ENCODE measurements at places on chromosomes 2 and 18.

DNA sequence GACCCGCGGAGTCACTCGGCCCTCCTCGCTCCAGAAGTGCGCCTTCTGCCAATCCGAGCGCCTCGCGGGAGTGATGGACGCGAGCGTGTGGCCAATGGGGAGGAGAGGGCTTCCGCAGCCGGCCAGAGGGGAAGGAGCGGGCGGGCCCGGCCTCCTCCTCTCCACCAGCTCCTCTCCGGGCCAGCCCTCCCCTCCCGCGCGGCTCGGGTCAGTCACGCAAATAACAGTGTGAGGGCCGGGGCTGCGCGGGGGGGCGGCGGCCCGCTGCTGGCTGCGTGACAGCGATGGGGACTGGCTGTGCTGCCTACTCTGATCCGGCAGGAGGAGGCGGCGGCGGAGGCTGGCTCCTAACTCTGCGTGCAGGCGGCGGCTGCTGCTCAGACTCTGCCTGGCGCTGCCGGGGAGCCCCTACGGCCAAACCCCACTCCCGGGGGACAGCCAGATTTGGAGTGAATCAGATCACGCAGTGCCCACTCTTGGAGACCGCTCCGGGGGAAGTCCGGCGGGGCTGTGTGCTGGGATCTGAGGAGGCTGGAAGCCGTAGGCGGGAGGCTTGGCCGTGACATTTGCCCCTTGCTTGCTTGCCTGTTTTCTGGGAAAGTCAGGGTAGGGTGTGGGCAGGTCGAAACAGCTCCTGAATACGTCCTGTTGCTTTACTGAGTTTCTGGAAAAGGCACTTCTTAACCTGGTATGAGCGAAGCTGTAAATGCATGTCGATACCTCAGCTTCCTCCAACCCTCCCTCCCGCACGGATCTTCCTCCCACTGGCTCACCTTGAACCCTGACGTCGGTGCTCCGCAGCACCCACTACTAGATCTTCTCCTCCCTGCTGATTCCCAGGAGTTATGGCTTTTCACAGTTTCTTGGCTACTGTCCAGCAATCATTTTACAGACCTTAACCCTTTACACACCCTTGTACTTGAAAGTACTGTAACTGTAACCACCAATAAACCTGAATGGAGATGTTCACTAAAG is 97.9 kb upstream of the SERTAD2 start:
- no peak for DNase-seq

- no peak for DNase-seq
Observed at GRCh38 chr2:158923180-158923594, 45.3 kb upstream of the TANC1 start.

- DNase-seq = no peak
Observed at GRCh38 chr2:128783193-128783671, 464.6 kb upstream of the HS6ST1 start.

DNA sequence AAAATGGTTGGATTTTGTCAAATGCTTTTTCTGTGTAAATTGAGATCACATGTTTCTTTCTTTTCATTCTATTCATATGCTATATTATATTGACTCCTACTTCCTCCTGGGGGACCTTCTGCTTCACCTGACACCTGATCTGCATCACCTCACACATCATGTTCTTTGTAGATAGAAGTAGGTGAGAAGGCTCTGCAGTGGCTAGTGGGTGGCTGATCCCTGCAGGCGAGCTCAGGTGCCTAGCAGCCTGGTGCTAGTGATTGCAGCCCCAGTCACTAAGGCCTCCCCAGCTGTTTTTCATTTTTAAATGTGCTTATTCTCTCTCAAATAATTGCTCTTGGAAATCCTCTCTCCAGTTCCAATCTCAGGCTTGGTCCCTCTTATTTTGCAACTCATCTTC is 33.6 kb downstream of the MC4R start:
- DNase-seq = no peak

GRCh38 chr2:119549241-119549640 is 5.0 kb downstream of the CFAP221 start:
- no peak for DNase-seq

DNA sequence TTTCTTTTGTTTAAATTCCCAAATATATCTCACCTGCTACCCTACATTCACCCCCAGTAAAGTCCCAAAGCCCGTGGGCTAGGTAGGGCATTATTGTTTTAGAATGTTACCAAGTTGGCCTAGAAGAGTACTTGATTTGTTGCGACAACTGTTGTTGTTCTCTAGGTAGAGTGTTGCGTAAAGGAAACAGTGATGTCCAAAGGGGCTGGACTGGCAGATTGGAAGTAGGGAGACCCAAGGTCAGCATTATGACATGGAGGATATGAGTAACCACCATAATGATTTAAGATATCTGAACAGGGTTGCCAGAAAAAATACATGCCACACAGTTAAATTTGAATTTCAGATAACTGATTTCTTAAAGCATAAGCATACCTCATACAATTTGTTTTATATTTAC is 39.2 kb downstream of the SCN1A start:
- no peak for DNase-seq

- no peak for DNase-seq
Observed at GRCh38 chr2:61722318-61722717, 131.5 kb downstream of the FAM161A start.

GRCh38 chr18:79047556-79048244 is 21.5 kb upstream of the ATP9B start:
- no peak for DNase-seq

- no peak for DNase-seq
Observed at GRCh38 chr2:96800061-96801004, 15.7 kb upstream of the CNNM3 start.

DNA sequence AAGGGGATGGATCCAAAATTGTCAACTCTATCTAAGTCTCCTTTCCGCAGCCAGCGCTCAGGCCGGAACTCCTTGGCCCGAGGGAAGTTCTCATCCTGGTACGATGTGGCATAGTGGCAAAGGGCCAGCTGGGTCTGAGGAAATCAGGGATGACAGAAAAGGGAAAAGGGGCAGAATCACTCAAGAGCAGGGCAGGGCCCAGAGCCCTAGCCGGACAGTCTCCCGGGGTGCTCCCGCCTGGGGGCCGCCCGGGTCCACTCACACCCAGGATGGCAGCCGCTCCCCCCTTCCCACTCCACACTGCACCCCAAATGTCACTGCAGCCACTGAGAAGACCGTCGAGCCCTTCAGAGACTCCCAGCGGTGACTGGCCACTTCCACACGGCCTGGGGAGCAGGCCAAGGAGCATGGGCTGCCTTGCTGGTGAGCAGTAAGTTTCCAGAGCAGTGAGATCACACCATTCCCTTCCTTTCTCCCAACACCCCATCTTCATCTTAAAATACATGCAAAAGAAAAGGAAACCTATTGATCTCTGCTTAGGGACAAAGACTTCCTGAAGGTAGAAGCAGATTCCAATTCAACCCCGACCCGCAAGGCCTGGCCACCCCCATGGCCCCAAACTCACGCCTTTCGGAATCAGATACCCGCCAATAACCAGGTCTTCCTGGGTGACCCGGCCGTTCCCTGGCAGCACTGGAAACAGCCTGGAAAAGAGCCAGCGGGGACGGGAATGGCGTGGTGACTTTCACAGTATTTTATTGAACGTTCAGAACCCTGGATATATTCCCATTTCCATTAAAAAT is 26.7 kb downstream of the CYP27C1 start:
- no peak for DNase-seq
